Liver (tissue), 10 donors: ENCODE measurements at places on chromosomes 6 and 20. TPM values are rescaled to one million over a fixed set of nuclear protein-coding genes. Genes with fewer than 3 reads are reported as not detected.

The DEFB124 gene
- not detected for total RNA-seq

The TRAPPC3L gene
- 0.08 TPM for total RNA-seq

GRCh38 chr20:38336726-38337125, 9.6 kb upstream of the LBP start:
- no peak for DNase-seq

DNA sequence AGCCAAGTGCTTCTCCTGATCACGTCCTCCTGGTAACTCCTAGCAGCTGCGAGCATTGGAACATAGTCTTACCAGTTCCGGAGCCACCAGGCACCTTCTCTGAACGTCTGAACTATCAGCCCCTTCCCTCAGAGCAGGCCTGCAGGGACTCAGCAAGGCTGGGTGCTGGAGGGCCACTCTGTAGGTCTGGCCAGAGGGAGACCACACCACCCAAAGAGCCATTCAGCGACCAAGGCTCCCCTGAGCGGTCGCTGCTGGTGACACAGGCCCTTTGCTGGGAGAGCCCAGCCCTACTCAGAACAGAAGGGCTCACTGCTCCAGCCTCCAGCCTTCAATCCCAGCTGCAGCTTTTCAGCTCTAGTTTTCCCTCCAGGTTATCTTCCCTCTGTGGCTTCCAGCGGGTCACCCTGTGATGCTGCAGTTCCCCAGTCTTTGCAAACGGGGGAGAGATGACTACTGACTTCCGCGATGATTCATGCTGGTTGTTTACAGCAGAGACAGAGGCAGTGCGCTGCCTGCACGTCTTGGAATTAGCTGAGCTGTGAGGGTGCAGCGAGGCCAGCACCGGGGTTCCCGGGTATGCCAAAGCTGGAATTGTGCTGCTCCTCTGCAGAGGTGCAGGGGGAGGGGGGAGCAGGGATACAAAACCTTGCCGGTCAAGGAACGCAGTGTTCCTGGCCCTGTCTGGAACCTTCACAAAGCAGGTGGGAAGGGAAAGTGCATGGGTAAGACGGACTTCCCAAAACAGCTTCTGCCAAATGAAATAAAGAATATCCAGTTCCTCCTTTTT, 161.4 kb downstream of the LY86 start:
- DNase-seq = no peak

GRCh38 chr6:71855406-71855805, 30.9 kb upstream of the RIMS1 start:
- DNase-seq = no peak

GRCh38 chr20:6466075-6466810, 301.2 kb upstream of the BMP2 start:
- no peak for DNase-seq

GRCh38 chr6:148358196-148358785, 15.7 kb downstream of the SASH1 start:
- no peak for DNase-seq
